ENCODE measurements at places on chromosomes 7 and 10.

GRCh38 chr10:42976351-42977031 lies 100.4 kb upstream of the RET start:
- no peak for DNase-seq

DNA sequence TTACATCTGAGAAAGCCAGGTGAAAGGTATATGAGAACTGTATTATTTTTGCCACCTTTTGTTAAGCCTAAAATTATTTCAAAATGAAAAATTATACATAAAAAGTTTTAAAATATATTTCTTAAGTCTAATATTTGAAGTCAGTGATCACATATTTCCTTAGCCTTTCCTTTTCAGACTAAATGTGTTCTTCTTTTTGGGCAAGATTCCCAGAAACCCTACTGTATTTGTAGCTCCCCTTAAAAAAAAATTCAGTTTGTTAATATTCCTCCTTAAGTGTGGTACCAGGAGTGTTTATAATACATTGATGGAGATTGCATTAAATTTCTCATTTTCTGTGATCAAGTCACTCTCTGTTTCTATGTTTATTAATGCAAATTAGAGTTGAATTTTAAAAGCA lies 22.8 kb downstream of the DNAJC1 start:
- DNase-seq, result no peak

DNA sequence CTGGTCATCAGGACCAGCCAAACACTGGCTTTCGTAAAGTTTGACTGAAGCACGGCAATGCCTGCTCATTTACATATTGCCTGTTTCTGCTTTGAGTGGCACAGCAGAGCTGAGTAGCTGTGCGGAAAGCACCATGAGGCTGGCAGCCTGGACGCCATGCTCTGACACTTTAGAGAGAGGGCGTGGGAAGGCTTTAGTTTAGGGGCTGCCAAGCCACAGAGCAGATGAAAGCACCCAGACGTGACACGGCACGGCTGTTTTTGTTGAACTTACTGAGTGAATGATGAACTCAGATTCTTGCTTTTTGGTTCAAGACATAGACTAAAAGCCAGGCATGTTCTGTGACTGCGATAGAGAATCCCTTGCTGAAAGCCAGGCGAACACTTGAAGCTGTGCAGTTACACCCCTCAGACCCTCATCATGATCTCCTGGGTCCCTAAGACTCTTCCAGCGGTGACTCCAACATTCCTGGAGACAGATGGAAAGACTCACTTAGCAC lies 182.1 kb downstream of the ZMYND11 start:
- DNase-seq, result no peak

DNA sequence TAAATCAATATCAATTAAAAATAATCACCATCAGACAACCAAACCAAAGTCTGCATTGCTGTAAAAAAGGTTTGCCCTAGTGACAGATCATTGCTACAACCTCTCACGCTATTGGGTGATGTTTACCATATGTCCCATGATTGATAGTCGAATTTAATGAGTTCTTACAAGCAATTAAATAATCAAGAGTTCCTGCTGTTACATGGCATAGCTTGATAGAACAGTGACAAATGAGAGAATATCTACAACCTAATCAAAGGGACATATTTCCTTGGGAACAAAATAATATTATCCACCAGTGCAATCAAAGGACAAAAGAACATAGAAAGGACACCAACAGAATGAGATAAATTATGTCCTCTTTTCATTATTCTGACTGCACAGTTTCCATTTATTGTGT lies 387.4 kb downstream of the ETV1 start:
- peak; percentile 60 for DNase-seq

DNA sequence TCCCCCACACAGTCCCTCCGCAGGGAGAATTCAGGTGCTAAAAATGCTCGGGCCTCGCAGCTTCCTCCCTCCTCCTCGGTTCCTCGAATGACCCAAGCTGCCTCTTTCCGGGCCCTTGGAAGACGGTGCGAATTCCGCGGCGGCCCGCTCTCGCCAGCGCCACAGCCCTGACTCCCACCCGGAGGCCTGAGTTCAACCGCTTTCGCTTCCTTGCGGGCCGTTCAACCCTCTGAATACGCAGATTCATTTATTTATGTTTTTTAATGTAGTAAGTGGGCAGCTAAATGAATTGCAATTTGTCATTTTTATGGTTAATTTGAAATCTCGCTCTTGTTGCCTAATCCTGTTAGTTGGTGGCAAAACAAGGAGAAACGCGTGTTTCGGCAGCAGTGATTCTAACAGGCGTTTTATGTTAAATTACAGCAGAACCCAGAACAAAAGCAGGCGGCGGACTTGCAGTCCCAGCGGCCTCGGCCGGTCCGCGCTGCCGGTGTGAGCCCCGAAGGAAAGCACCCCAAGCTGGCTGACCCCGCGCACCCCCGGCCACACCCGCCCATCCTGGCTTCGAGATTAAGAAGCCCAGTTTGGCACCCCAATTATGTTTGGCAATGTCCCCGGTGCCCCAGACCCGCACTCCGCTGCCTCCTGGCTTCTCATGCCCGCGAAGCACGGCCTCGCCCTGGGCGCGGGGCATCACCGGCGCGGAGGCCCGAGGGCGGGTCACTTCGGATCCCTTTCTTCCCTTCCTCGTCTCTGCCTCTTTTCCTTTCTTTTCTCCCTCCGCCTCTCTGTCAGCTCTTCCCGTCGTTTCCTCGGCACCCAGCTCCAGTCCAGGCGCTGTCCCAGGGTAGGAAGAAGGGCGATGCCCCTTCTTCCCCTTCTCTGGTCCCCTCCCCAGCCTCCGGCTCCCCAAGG lies 75.9 kb downstream of the INSIG1 start:
- no peak for DNase-seq

GRCh38 chr10:133085251-133086125 lies 2.2 kb upstream of the ADGRA1 start:
- DNase-seq, result no peak

Measured in NCI-H2171 treated with DMSO at 0.1 percent for 48 hours (cell line).